GM23248 (cell line): ENCODE measurements at places on chromosomes 3 and 15.

DNA sequence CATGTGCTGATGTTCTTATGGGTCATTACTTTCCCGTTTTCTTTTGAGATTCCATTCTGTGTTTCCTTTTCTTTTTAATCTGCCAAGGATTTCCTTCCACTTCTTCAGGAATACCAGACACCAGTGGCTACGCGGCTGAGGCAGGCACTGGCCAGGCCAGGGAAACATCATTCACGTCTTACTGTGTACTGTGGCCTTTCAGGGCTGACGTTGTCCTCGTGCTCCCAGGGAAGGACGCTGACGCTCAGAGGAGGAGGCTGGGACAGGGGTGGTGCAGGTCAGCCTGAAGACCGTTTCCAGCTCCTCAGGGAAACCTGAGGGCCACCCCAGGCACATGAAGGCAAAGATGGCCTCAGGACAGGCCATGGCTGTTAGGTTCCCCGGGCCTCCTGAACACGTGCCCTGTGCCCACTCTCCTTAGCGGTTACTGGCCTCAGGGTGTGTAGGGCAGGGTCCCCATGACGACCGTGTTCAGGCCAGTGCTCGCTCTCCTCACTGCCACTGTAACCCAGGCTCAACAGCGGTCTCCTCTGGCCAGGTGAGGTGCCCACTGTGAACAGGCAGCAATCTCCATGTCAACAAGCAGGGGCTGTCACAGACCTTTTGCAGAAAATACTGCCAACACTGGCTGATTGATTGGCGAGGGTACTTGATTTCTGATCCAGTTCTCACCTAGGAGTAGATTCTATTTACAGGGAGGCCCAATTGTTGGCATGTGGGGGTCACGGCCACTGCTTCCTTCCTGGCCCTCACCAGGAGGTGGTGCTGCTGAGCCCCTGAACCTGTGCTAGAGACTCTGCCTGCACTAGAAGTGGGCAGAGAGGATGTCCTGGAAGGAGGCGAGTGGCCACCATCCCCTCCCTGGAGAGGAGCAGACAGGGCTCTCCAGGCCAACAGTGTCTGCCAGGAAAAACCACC, 169.5 kb downstream of the ATP10A start:
- peak; percentile 48 for DNase-seq

DNA sequence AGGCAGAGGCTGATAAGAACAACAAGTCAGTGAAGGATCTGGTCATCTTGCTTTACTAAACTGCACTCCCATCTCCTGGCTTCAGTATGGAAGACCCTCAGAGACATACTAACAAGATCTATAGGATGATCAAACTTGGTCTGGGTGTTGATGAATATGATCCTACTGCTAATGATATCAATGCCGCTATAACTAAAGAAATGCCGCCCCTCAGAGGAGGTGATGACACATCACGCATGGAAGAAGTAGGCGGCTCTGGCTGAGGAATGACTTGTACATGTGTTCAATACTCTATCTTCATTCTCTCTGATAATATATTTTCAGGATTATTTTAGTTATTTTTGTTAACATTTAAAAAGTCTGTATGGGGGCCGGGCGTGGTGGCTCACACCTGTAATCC, 17.5 kb upstream of the EIF2B5 start:
- DNase-seq = no peak

DNA sequence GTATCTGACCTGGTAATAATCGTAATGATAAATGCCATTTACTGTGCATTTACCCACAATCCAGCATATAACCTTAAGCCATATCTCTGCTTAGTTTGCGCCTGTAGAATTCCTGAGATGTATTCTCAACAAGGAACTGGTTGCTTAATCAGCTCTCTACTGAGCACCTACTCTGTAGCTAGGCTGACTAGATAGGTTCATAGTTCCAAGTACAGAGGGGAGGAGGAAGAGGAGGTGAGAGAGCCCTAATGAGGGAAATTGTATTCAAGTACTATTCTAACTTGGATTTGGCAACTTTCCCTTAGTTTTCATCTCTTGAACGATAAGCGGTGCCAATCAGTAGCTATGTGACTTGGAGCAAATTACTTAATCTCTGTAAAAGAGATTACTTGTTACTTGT, 5.6 kb upstream of the AKAP13 start:
- no peak for DNase-seq

GRCh38 chr3:72821161-72821781, 27.0 kb downstream of the SHQ1 start:
- no peak for DNase-seq

DNA sequence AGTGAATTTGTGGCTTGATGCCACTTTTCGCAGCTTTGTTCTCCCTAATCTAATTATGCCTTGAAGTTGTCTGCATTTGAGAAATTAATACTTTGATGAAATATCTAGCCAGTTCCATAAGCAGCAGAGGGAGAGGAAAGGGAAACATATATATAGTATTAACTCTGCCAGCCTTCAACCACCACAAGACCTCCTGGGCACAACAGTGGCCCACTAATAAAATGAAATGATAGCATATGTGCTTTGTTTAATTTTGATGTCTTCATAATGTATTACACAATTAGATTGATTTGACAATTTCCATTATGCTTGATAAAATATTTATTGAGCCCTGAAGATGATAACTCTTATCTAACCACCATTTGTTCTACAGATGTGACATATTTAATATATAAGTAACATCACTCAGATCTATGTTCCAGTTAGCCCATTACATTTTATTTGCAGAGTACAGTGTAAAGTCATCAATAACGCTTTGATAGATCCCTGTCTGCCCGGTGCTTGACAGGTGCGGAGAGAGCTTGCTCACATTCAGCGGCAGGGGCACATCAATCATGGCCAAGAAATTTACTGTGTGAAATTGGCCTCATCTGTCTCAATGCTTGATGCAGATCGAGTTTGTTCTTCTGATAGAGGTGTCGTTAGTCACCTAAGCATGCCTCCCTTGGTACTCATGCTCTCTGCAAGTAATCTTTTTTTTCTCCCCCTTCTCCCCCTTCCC, 187.4 kb downstream of the MECOM start:
- no peak for DNase-seq

DNA sequence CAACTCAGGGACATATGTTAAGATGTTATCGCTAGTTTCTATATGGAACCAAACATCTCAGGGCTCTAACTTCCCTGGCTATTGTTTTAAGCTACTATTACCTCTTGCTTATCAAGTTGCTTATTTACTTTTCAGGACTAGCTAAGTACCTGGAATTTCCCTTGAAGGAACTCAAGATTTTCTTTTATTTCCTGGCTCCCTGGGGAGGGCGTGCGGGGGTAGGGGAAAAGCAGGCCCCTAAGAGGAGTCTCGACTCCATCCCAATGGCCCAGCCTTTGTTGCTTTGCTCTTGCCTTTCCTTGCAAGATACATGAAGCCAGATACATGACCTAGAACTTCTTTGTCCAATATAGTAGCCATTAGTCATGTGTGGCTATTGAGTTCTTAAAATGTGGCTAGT, 76.9 kb upstream of the STXBP5L start:
- DNase-seq = no peak

GRCh38 chr3:134590766-134591165, 60.1 kb downstream of the KY start:
- DNase-seq = peak; percentile 28
